Neural progenitor cell (in vitro differentiated cells): ENCODE measurements at places on chromosomes 7 and 10. TPM values are rescaled to one million over a fixed set of nuclear protein-coding genes. Genes with fewer than 3 reads are reported as not detected.

GRCh38 chr10:119348516-119349240, 141.3 kb downstream of the GRK5 start:
- no peak for DNase-seq
- no peak overlapping the region for H3K4me3 ChIP-seq
- H3K27ac ChIP-seq = no peak overlapping the region
- H3K27me3 ChIP-seq = no peaks in the 10 kb centered on the region
- peaks cover 10% of the 10 kb centered on the region for H3K4me1 ChIP-seq
- H3K36me3 ChIP-seq = no peaks in the 10 kb centered on the region

- DNase-seq = no peak
- no peaks in the 10 kb centered on the region for H3K27me3 ChIP-seq
- no peaks in the 10 kb centered on the region for H3K36me3 ChIP-seq
These were observed 55.2 kb downstream of the ZEB1 start for GRCh38 chr10:31374146-31374696.

Gene ZNF679
- total RNA-seq = not detected in 2 replicates

Gene PIK3AP1
- 1.7 and 3.8 TPM in 2 replicates for total RNA-seq

GRCh38 chr10:74983383-74983782, 128.1 kb upstream of the SAMD8 start:
- H3K27me3 ChIP-seq = no peaks in the 10 kb centered on the region
- peaks cover 4% of the 10 kb centered on the region for H3K36me3 ChIP-seq
- no peak for DNase-seq
- no peak overlapping the region for H3K4me3 ChIP-seq
- no peak overlapping the region for H3K27ac ChIP-seq

GRCh38 chr10:12237265-12238220, 41.6 kb downstream of the CDC123 start:
- H3K36me3 ChIP-seq = peaks cover 18% of the 10 kb centered on the region
- H3K4me3 ChIP-seq = no peak overlapping the region
- DNase-seq = no peak
- no peak overlapping the region for H3K27ac ChIP-seq
- H3K4me1 ChIP-seq = no peaks in the 10 kb centered on the region
